OCI-LY7 (cell line): ENCODE measurements at places on chromosomes 1 and 21.

DNA sequence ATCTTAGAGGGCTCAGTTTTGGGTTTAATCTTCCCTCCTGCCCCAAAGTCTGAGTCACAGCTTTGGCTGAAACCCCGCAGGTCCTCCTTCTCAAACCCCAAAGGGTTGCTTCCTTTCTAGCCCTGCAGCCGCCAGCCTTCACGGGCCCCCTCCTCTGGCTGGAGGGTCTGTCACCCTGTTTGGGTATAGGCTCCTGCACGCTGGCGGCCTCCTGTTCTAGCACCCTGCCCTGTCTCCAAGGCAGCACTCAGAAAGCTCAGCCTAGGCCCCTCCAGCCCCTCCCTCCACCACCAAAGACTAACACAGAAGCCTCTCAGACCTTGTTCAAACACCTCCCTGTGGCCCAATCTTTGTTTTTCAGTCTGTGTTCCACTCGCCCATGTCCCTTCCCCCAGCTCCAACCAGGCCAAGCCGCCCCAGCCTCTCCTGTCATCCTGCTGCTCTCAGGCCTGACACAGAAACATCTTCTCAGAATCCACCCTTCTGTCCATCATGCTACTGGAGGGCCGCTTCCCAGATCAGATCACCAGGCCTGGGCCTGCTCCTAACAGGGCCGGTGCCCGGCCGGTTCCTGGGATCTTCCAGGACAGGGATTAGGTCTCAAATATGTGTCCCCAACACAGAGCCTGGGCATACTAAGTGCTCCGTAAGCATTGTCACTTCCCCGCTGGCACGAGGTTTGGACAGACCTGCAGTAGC is 35.6 kb downstream of the HTR6 start:
- no peak for DNase-seq

DNA sequence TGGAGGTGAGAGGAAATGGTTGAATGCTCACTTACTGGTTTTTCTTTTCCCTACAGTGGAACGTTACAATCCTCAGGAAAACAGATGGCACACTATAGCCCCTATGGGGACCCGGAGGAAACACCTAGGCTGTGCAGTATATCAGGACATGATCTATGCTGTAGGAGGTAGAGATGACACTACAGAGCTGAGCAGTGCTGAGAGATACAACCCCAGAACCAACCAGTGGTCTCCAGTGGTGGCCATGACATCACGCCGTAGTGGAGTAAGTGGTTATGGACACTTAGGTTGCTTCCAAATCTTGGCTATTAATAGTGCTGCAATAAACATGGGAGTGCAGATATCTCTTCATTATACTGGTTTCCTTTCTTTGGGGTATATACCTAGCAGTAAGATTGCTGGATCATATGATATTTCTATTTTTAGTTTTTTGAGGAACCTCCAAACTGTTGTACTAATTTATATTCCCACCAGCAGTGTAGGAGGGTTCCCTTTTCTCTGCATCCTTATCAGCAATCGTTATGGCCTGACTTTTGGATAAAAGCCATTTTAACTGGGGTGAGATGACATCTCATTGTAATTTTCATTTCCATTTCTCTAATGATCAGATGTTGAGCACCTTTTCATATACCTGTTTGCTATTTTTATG is 48.8 kb upstream of the DARS2 start:
- no peak for DNase-seq

- peak; percentile 76 for DNase-seq
Measured at GRCh38 chr1:9593492-9594465, 5.1 kb downstream of the TMEM201 start.

GRCh38 chr1:51907079-51907702 is 28.7 kb upstream of the NRDC start:
- no peak for DNase-seq

- DNase-seq, result no peak
Measured at GRCh38 chr1:46699666-46700065, 19.2 kb downstream of the EFCAB14 start.

- no peak for DNase-seq
Measured at GRCh38 chr1:112245114-112245513, 150.9 kb upstream of the CTTNBP2NL start.

GRCh38 chr1:2465371-2466269 is 10.5 kb upstream of the PLCH2 start:
- DNase-seq, result no peak
